ENCODE measurements at places on chromosomes 7 and 10.

DNA sequence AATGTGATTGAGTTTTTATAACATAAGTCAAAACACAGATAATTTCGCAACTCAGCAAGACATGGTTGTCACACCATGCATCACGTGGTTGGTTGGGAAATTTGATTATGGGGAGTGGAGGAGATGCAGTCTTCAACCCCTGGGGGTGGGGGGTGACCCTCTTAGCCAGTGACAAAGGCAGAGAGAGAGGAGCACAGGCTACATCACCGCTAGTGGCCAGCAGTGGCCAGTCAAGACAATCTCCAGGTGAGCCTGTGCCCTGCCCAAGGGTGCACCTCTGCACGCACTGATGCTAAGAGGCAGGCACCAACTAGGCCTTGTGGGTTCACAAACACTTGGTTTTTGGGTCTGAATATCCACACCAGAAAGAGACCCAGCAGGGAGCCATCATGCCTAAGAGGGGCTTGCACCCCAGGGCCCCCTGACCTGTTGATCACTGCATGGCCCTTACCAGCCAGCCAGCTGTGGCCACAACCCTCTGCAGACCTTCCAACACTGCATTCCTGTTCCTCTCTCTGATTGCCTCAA lies 244.4 kb downstream of the FANK1 start:
- no peak for ATAC-seq

GRCh38 chr10:100101192-100102076 lies 19.8 kb upstream of the CPN1 start:
- ATAC-seq = no peak

GRCh38 chr10:76115131-76115470 lies 683.7 kb downstream of the LRMDA start:
- ATAC-seq = no peak

- ATAC-seq = no peak
Observed at GRCh38 chr10:87589645-87590051, 70.0 kb upstream of the PAPSS2 start.

- ATAC-seq = no peak
Observed at GRCh38 chr7:112042631-112043030, 163.6 kb downstream of the DOCK4 start.

DNA sequence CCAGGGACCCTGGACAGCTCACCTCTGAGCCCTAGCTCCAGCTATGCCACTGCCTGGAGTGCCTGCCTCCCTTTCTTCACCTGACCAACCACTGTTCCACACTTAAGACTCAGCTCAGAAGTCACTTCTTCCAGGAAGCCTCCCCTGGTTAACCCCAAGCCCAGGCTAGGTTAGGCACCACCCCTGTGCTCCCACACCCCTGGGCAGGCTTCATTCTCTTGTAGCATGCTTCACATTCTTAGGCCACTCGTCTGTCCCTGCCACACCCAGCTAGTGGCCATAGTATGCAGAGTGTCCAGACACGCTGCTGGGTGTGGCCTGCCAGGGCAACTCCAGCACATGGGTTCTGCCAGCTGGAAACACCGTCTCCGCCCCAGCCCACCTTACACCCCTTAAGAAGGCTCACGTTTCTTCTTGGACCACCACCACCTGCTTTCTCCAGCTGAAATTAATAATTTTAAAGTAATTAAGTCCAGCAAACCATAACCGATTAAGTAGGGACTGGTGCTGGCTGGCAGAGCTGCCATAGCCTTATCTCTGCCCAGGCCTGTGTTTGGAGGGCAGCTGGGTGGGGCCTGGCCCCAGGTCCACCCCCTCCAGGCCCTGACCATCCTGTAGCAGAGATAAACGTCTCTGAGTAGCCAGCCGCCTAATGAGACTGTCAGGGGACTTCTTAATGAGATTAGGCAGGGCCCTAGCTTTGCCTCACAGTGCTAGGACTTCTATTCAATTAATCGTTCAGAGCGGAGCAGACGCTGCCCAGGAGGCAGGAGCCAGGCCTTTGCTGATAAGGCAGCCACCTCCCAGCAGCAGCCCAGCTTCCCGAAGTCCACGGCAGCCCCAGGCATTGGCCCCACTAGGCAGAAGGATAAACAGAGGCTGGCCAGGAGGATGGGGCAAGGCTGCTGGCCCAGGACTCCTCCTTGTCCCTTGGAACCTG lies 20.5 kb downstream of the GRID1 start:
- ATAC-seq = no peak

DNA sequence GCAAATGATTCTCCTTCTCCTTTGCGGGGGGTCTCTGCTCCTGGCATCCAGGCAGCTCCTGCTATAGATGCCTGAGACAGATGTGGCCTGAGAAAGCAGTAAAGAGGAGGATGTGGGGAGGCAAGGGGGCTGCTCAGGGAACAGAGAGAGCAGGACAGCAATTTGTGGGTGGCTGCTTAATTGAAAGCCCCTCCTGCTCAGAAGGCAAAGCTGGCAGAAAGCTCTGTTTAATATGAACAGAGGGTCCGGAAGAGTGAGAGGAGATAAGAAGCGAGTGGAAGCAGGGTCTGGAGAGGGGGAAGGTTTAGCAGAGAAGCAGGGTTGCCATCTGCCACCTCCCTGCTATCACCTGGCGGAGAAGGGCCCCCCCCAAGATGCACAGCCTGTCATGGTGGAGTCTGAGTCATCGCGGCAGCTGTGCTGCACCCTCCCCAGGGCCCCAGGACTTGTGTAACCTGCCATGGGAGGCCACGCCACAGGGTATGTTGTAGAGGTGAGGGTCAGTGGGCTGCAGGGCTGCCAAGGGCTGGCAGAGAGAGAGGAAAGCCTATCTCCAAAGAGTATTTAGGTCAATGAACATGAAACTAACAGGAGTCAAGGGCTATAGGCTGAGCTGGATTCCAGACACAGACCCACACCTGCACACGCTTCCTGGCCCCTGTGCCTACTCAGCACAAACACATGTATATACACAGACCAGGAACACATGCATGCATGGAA lies 1109.8 kb upstream of the AUTS2 start:
- ATAC-seq = no peak

GRCh38 chr7:116142850-116143249 lies 67.5 kb upstream of the TES start:
- no peak for ATAC-seq

GRCh38 chr7:149598721-149599308 lies 101.2 kb upstream of the ZNF746 start:
- ATAC-seq = no peak
